ENCODE measurements at places on chromosomes 5 and 9. TPM values are rescaled to one million over a fixed set of nuclear protein-coding genes. Genes with fewer than 3 reads are reported as not detected.
A peak's percentile ranks its signal among the peaks of the same experiment; 100 is the strongest.

WNK2 gene
- total RNA-seq: 43.0 TPM

OR13C8 gene
- total RNA-seq: not detected

GAPT gene
- total RNA-seq: 0.60 TPM

SAPCD2 gene
- 0.24 TPM for total RNA-seq

AFAP1L1 gene
- total RNA-seq: 39.9 TPM

NTRK2 gene
- total RNA-seq: 1.7 TPM

SLC6A7 gene
- total RNA-seq: not detected

PAEP gene
- total RNA-seq: not detected

TAS2R1 gene
- not detected for total RNA-seq

N4BP3 gene
- total RNA-seq: 1.9 TPM

- no peak for DNase-seq
Observed at GRCh38 chr5:68739752-68740151, 354.1 kb upstream of the SLC30A5 start.

- no peak for DNase-seq
Observed at GRCh38 chr5:98173334-98173733, 600.1 kb upstream of the RGMB start.

- DNase-seq: no peak
Observed at GRCh38 chr9:108639696-108640095, 216.1 kb downstream of the ACTL7B start.

- DNase-seq: no peak
Observed at GRCh38 chr9:130215341-130216119, 43.3 kb downstream of the NCS1 start.

DNA sequence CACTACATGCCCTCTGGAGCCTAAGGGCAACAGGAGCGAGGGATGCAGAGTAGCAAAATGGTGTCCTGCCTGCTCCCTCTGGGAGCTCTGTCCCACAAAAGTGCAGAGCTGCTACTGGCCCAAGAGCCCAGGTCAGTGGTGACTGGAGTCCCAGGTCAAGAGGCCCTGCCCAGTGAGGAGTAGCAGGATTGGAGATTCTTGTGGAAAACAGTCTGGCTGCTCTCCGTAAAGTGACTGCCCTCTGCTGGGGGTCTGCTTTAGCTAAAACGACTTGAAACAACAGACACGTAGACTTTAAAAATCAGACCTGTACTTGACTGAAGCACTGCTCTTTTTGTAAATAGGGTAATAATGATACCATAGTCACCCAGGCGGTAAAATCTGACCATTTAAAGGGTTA lies 917.0 kb downstream of the MAT2B start:
- DNase-seq: no peak

- no peak for DNase-seq
Observed at GRCh38 chr5:137515238-137515637, 16.1 kb upstream of the SPOCK1 start.

DNA sequence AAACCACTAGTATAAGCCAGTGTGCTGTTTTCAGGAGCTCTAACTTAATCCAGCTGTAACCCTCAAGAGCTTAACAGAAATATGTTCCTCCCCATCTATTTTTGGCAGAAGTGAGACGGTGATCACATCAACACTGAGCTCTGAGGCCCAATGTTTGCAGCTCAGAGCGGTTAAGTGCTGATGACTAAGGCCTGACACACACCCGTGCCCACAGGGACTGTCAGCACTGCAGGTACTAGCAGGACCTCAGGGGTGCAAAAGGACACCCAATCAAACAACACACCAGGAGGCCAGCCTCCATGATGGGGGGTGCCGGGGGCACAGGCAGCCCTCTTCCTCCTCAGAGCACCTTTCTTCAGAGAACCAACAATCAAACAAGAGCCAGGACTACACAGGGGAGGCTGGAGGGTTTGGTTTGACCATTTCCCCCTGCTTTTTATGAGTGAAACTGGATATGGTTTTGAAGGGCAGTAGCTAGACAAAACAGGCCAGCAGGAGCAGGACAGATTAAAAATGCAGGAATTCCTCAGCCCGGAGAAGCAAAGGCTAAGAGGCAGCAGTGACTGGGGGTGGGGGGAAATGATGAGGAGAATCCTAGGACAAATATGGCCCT lies 61.3 kb downstream of the RAPGEF1 start:
- peak; percentile 91 for DNase-seq

DNA sequence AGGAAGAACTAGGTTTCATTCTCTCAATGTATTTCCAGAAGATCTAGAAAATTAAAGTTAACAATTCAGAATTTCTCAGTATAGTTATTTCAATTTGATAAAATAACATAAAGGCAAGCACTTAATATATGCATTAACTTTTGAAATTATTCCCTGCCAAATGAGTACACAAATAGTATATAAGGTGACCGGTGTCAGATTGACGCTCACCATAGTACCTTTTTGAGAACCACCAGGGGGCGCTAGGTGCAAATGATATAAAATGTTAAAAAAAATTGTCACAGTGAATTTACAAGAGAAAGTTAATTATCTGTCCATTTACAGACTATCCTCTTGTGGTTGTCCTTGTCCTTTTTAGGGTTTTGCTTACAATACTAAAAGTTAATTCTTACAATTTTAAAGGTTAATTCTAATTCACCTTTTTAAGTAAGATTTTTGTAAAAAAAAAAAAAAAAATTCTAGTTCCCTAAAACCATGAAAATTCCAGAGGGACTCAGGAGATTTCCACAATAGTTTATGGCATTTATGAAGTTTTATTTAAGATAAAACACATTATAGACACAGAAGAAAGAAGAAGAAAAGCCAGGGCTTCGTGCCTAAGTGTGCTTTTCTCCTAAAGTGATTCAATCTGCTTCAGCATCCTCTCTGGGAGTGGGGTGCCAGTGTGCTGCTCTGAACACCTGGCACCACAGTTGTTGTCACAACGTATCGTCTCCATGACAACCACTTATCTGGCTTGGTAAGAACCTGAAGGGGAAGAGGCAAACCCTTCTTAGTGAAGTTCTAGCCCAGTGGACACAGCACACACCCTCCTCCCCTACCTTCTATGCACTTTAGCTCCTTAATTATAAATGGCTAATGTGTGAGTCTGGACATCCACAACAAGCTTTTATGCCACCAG lies 1.7 kb downstream of the ADAMTS16 start:
- DNase-seq: peak; percentile 22

- no peak for DNase-seq
Observed at GRCh38 chr9:18459962-18460584, 13.9 kb upstream of the ADAMTSL1 start.

DNA sequence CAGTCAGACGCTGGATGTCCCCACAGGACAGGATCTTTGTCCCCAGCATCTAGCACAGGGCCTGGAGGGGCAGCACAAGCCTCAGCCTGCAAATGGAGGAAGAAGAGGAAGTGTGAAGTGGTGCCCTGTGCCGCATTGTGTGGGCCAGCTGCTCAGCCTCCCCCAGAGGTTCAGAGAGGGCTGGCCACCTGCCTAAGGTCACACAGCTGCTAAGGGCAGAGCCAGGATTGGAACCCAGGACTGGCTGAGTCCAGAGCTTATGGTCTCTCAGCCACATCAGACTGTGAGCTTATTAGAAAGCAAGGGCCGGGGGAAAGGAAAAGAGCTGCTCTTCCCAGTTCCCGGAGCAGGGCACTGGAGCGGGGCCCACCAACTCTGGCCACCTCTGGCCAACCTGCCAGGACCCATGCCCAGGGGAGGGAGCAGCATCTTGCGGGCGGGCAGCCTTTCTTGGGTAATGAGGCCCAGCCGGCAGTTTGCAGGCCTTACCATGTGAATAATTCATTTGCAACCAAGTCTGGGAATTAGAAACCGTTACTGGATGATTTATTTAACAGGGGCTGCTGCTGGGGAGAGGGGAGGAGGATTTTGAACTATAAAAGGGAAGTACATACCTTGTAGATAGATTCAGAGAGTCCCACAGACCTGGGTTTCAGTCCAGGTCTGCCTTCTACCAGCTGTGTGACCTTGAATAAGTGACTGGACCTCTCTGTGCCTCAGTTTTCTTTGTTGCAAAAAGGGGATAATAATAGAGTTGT lies 11.6 kb upstream of the CRB2 start:
- no peak for DNase-seq

DNA sequence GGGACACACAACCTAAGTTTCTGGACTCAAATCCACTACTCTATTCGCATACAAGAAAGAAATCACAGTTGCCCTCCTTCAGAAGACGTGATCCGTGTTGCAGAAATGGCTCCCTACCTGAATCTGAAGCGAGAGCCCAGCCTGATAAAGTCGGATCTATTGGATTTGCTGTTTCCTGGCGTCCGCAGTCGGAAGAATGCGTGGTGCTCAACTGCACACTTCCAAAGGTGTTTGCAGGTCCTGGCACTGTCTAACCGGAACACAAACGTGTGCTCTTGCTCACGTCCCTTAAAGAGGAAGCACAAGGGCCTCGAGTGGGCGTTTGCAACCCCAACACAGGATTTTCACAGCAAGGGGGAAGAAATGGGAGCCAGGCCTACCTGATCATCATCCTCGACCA lies 65.5 kb downstream of the EPB41L4B start:
- no peak for DNase-seq

DNA sequence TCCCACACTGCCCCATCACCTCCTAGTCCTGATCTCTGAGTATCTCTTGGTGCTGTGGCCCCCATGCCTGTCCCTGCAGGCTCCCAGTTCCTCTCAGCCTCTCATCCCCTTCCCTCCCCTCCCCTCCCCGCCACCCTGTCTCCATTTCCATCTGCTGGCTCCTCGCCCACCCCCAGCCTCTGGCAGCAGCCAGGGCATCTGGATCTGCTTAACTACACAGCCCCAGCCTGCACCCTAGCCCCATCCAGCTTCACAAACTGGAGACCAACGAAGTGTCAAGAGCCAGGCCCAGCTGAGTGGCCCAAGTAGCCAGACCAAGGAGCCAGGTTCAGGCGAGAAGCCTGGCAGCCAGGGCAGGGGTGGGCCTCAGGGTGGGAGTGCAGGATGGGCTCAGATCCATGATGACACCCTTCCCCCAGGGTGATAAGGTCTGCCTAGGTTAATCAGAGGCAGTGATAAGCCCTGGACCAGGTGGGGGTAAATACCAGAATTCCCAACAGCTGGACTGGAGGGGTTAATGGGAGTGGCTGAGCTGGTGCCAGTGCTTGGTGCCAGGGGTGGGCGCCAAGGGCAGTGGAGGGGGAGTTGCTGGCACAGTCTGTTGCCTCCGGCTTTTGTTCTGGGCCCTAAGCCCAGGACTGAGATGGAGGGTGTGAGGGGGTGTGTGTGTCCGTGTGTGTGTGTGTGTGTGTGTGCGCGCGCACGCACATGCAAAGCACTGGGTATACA lies 2.5 kb downstream of the IL11RA start:
- peak; percentile 63 for DNase-seq

DNA sequence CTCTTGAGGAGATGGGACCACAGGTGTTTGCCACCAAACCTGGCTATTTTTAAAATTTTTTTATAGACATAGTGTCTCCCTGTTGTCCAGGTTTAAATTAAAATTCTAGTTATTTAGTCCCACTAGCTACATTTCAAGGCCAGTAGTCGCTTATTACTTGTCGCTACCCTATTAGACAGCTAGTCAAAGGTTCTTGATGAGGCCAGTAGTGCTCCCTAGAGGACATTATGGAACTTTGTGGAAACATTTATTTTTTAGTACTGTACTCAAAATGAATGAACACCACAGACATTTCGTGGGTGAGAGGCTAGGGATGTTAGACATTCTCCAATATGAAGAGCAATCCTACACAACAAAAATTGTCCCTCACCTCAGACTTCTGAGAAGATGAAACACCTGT lies 14.4 kb upstream of the GRXCR2 start:
- no peak for DNase-seq

GRCh38 chr5:53030893-53031292 lies 41.7 kb downstream of the ITGA2 start:
- DNase-seq: no peak

GRCh38 chr9:110669433-110669832 lies 842 bp downstream of the MUSK start:
- DNase-seq: no peak

DNA sequence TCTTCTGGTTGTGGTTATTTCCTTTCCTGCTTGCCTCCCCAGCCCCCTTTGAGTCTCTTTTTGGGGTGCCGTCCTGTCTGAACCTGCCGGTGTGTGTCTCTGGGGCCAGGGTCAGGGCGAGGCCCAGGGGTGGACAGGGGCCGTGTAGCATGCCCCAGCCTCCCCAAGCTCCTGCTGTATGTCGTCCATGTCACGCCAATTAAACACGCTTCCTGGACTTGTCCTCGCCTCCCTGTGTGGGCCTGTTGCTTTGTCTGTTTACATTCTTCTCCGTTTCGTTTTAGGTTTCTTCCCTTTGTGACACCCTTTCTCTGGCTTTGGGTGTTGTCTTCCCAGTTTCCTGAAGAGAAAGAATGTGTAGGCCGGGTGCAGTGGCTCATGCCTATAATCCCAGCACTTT lies 28.5 kb upstream of the HMCN2 start:
- DNase-seq: no peak

DNA sequence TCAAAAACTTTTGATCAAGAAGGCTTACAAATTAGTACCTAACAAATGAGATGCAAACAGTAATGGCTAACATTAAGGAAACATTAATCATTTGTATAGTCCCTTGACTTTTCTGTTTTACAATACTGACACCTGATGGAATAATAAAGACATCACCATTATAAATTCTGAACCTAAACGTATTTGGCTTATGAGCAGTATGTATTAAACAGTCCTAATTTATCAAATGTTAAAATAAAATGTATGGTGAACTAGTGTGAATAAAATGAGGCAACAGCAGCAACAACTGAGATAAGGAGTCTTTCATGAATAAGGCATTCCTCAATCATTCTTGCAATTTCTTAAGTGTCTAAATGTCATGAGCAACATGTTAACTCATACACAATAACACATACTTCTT lies 6.0 kb downstream of the PUM3 start:
- no peak for DNase-seq

DNA sequence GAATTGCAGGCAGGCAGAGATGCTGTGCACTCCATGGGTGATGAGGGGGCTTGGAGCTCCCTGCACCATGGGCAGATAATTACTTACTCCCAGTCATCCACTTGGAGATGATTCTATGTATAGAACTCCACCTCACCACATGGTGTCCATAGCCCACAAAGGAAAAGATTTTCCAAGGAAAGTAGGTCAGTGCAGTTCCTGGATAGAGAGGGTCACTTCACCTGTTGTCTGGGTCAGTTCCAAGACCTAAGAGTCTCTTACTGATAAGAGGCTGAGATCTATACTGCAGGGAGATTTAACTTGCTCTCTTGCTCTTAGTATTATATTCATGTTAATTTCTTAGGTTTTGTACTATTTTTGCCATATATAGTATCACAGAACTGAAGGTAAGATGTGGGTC lies 113.9 kb upstream of the BRINP1 start:
- DNase-seq: no peak

DNA sequence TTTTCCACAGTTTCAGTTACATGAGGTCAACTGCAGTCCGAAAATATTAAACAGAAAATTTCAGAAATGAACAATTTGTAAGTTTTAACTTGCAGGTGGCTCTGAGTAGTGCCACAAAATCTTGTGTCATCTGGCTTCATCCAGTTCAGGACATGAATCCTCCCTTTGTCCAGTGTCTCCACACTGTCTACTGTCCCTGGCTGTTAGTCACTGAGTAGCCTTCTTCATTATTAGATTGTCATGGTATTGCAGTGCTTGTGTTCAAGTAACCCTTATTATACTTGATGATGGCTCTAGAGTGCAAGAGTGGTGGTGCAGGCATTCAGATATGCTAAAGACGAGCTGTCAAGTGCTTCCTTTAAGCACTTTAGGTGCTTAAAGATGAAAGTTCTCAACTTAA lies 65.3 kb downstream of the CFAP95 start:
- no peak for DNase-seq

GRCh38 chr5:32051796-32052195 lies 122.3 kb downstream of the GOLPH3 start:
- no peak for DNase-seq

Measured in gastrocnemius medialis (tissue), 4 donors.